ENCODE measurements at places on chromosomes 7 and 10. TPM values are rescaled to one million over a fixed set of nuclear protein-coding genes. Genes with fewer than 3 reads are reported as not detected.

Gene NAT16
- total RNA-seq = not detected

Gene ZNF804B
- 0.22 TPM for total RNA-seq

Gene RADIL
- total RNA-seq = 23.2 TPM

- no peak overlapping the region for H3K27ac ChIP-seq
- no peaks in the 10 kb centered on the region for H3K27me3 ChIP-seq
- no peaks in the 10 kb centered on the region for H3K4me1 ChIP-seq
- H3K36me3 ChIP-seq = no peaks in the 10 kb centered on the region
Observed at GRCh38 chr10:6416892-6417512, 163.1 kb downstream of the PRKCQ start.

GRCh38 chr10:99435986-99436638, 5.7 kb upstream of the GOT1 start:
- no peaks in the 10 kb centered on the region for H3K36me3 ChIP-seq
- H3K4me3 ChIP-seq = no peak overlapping the region
- H3K27me3 ChIP-seq = no peaks in the 10 kb centered on the region
- H3K27ac ChIP-seq = no peak overlapping the region
- H3K4me1 ChIP-seq = peaks cover 6% of the 10 kb centered on the region

- no peaks in the 10 kb centered on the region for H3K36me3 ChIP-seq
- H3K27me3 ChIP-seq = no peaks in the 10 kb centered on the region
- H3K27ac ChIP-seq = no peak overlapping the region
- H3K4me1 ChIP-seq = no peaks in the 10 kb centered on the region
- DNase-seq = no peak
Observed at GRCh38 chr10:90642136-90642535, 215.7 kb downstream of the HTR7 start.

DNA sequence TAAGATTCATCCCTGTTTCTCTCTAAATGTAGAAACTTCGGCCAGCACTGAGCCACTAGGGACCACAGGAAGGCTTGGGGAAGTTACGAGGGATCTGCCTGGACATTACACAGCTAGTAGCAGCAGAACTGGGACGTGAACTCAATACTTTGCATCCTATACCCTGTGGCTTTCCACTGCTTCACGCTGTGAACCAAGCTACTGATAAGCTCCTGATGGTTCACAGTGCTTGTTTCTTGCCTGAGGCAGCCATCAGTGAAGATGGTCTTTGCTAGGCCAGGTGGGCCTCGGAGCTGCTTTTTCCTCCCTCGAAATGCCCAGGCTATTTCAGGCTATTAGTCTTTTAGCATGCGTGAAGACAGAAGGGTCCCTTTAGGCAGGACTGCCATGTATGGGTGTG, 132.7 kb downstream of the SH3PXD2A start:
- H3K4me3 ChIP-seq = no peak overlapping the region
- DNase-seq = no peak
- no peak overlapping the region for H3K27ac ChIP-seq
- peaks cover 21% of the 10 kb centered on the region for H3K36me3 ChIP-seq

DNA sequence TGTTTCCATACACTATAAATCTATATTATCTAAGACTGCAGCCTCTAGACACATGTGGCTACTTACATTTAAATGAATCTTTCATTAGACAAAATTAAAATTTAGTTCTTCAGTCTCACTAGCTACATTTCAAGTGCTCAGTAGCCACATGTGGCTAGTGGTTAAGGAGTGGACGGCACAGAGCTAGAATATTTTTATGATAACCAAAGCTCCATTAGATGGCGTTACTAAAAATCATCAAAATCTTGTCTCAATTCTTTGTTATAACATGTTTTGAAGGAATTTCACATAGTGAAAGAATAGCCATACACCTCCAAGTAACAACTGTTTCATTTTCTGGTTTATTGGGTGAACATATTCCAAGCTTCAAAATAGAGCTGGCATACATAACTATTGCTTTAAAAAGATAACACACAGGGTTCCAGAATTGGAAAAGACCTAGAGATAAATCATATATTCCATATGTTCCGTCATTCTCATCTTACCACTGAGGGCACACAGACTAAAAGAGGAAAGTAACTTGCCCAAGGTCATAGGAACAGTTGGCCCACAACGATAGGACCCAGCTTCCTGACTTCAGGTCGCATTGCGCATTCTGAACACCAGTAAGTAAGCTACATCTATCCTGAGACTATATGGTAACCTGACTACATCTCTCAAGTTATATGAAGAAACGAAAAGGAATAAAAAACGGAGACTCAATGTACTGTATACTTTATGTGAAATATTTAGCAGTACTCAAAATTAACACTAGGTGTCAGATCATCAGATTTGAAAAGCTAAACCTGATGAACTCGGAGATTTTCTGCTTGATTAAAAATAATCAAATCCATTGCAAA, 66.6 kb downstream of the CAV1 start:
- H3K27ac ChIP-seq = peak overlapping the region; percentile 25
- no peaks in the 10 kb centered on the region for H3K4me1 ChIP-seq
- no peak for DNase-seq
- H3K36me3 ChIP-seq = no peaks in the 10 kb centered on the region

DNA sequence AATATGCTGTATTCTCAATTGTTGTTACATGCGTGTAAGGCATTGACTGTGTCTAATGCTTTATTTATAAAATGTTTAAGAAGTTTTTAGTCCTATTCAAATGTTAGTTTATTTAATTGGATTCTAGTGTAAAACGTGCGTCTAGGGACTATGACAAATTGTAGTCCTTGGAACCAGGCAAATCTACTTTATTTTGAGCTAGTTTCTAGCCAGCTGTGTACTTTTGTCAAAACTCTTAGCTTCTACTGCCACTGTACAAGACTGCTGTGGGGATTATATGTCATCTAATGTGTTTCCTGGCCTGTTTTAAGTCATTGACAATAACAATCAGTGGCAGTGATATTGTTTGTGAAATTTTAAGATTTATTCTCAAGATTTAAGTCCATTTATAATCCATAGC, 220.5 kb upstream of the SEMA3D start:
- no peak overlapping the region for H3K27ac ChIP-seq
- H3K27me3 ChIP-seq = no peaks in the 10 kb centered on the region
- DNase-seq = no peak
- H3K36me3 ChIP-seq = no peaks in the 10 kb centered on the region
- H3K4me3 ChIP-seq = no peak overlapping the region

DNA sequence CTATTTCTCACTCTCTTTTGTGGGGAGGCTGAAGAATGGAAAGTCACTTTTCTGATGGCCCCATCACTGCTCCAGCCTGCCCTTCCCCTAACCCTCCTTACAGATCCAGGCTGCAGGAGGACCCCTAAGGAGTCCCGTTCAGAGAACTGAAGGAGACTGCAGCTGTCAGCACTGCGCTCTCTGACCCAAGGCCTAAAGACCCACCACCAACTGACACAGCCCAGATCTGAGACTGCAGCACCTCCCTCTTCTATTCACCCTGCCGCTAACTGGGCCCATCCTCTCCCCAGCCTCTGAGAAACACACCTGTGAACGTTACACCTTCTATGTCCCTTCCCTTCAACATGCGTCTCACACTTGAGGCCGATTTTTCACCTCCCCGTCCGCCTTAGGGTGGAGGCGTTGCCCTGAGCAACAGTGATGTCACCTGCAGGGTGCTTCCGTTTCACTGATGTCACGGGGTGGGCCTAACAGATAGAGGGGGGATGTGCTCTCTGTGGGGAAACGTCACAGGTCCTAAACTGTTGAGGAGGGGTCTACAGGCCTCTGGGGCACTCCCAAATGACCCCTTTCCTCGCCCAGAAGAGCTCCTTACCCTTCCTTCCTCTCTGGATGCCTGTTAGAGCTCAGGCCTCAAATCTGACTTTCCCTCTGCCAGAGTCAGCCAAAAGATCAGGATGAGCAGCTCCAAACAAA, 5.1 kb downstream of the ITPRIP start:
- no peaks in the 10 kb centered on the region for H3K27me3 ChIP-seq
- H3K27ac ChIP-seq = peak overlapping the region; percentile 98
- no peak for DNase-seq
- no peak overlapping the region for H3K4me3 ChIP-seq

DNA sequence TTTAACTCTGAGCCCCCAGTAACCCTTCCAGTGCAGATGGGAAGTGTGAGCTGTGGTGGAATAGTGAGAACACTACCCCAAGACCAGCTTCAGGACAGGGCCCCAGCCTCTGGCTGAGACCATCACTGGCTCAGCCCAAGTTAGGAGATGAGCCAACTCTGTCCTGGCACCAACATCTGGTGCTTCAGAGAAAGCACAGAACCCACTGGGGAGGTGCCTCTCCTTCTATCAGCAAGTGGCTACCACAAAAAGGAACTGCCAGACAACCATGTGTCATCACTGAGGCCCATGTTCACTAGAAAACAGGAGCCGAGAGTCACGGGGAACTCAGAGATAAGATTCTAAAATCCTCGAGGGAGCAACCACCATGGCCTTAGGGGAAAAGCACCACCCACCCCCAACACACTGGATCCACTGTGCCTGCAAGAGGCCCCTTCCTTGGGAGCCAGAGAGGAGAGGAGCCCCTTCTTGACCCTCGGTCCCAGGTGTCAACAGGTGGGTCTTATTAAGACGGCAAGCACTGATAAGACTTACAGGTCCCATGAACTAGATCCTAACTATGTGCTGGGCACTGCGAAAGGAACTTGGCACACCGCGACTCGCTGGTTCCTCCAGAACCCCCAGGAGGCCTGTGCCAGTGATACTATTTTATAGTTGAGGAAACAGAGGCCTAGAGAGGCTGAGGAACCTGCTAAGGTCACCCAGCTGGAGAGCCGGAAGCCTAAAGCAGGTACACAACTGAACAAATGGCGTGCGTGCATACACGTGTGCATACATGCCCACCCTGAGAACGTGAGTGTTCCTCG, 102.7 kb downstream of the FAM53B start:
- DNase-seq = no peak
- H3K27me3 ChIP-seq = no peaks in the 10 kb centered on the region
- no peaks in the 10 kb centered on the region for H3K4me1 ChIP-seq
- H3K27ac ChIP-seq = peak overlapping the region; percentile 91
- no peak overlapping the region for H3K4me3 ChIP-seq

DNA sequence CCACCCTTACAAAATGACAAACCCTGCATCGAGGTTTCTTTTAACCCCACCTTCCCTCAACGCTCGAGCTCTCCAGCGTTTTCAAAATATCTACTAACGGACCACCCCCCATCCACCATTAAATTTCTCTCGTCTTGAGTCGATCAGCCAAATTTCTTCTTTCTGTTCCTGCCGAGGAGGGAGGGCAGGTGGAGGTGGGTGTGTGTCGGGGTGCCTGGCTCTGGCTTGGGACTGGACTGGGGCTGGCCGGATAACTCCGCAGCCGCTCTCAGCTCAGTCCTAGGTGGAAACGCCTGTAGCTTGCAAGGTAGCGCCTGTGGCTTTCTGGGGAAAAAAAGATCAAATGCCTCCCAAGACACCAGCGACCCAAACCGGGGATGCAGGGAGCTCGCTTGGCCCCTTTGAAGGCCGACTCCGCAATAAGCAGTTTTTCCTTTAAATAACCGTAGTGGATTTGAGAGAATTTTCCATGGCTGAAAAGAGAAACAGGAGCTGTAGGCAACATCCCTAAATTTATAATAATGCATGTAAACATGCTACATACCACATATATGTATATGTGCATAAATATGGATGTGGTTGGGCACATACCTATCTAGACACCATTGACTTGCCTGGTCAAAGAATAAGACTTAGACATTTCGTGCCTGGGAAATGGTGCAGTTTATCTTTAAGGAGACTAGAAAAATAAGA, 1.9 kb upstream of the TMEM178B start:
- no peak for DNase-seq
- H3K4me3 ChIP-seq = peak overlapping the region; percentile 42
- no peak overlapping the region for H3K27ac ChIP-seq
- H3K27me3 ChIP-seq = peaks cover 56% of the 10 kb centered on the region

GRCh38 chr10:93598157-93598556, 2.9 kb downstream of the RBP4 start:
- DNase-seq = no peak
- no peaks in the 10 kb centered on the region for H3K36me3 ChIP-seq
- H3K4me1 ChIP-seq = peaks cover 5% of the 10 kb centered on the region
- no peak overlapping the region for H3K27ac ChIP-seq
- H3K4me3 ChIP-seq = no peak overlapping the region
- peaks cover 20% of the 10 kb centered on the region for H3K27me3 ChIP-seq

DNA sequence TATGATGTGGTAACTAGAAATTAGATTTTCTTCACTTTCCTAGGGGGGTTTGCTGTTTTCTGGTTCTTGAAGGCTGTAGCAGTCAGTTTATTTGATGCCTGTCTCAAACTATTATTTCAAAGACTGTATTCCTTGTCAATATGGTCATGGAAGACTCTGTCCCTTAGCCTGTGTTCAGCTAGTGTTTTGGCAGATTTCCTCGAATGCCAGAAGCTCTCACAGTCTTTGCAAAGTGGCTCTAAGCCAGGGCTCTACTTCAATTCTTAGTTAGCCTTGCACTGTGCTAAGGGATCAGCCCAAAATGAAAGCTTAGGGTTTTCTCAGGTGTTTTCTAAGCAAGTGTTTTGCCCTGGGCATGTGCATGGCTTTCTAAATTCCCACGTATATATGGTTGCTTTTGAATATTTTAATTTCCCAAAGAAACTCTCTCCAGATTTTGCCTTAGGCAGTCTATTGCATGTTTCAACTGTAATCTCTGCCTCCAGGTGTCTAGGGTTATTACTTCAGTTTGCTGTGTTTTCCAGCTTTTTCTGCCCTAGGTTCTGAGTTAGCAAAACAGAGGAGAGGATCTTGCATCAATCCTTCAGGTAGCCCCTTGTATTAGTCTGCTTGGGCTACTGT, 7.2 kb upstream of the C1GALT1 start:
- H3K36me3 ChIP-seq = no peaks in the 10 kb centered on the region
- no peak for DNase-seq
- H3K27me3 ChIP-seq = no peaks in the 10 kb centered on the region

- no peaks in the 10 kb centered on the region for H3K4me1 ChIP-seq
- H3K4me3 ChIP-seq = no peak overlapping the region
- no peak overlapping the region for H3K27ac ChIP-seq
- DNase-seq = no peak
- H3K27me3 ChIP-seq = no peaks in the 10 kb centered on the region
Observed at GRCh38 chr7:52925332-52925731, 110.1 kb upstream of the POM121L12 start.

GRCh38 chr7:33130184-33130583, 820 bp downstream of the BBS9 start:
- peak overlapping the region; percentile 58 for H3K4me3 ChIP-seq
- no peak for DNase-seq
- no peaks in the 10 kb centered on the region for H3K27me3 ChIP-seq
- no peaks in the 10 kb centered on the region for H3K36me3 ChIP-seq
- H3K27ac ChIP-seq = peak overlapping the region; percentile 83

GRCh38 chr7:29435167-29435566, 128.5 kb upstream of the PRR15 start:
- no peaks in the 10 kb centered on the region for H3K36me3 ChIP-seq
- no peak overlapping the region for H3K27ac ChIP-seq
- no peak for DNase-seq
- no peaks in the 10 kb centered on the region for H3K4me1 ChIP-seq
- H3K27me3 ChIP-seq = no peaks in the 10 kb centered on the region
- H3K4me3 ChIP-seq = no peak overlapping the region

DNA sequence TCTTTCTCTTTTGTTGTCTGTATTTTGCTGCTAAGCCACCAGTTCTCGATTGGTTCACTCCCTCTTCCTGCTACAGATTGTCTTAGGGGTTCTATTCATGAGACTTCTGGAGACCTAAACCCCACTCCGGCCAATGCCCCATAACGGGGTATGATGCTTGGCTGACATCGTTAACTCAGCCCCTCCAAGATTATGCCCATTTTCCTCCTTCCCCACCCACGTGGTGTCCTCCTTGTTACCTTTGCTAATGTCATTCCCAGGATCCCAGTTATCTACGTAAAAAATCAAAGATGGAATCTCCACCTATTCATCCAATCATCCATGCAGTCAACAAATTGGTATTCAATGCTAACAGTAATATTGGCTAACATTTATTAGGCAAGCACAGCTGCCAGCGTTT, 228.3 kb downstream of the CAMK1D start:
- H3K4me1 ChIP-seq = no peaks in the 10 kb centered on the region
- no peaks in the 10 kb centered on the region for H3K36me3 ChIP-seq
- H3K4me3 ChIP-seq = no peak overlapping the region
- DNase-seq = no peak
- no peak overlapping the region for H3K27ac ChIP-seq
